ENCODE measurements at places on chromosomes 11 and 22.

DNA sequence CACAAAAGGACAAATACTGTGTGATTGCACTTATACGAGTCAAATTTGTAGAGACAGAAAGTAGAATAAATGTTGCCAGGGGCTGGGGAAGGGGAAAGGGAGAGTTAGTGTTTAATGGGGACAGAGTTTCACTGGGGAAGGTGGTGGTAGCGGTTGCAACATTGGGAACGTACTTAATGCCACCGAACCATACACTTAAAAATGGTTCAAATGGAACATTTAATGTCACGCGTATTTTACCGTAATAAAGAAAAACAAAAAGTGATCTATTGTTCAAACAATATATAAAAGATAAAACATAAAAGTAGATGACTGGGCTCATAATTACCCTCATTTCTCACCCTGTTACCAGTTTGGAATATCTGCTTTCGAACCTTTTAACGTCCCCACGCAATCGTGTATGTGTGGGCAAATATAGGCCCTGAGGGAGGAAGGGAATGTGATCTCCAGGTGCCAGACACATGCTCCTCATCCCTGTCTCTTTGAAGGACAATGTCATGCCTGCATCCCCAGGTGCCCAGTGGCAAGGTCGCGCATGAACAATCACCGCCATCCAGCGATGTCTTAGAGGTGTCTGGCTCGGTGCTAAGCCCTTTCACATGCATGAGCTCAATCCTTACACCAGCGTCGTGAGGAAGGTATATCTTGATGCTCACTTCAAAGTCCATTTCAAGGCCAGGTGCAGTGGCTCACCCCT lies 35.3 kb downstream of the LIF start:
- DNase-seq, result no peak

GRCh38 chr11:134118006-134118405 lies 49.1 kb downstream of the JAM3 start:
- no peak for DNase-seq

- peak; percentile 86 for DNase-seq
These were observed 403 bp upstream of the SBF2 start for GRCh38 chr11:10294290-10294953.

- DNase-seq, result no peak
These were observed 342.3 kb downstream of the LARGE1 start for GRCh38 chr22:33577862-33578411.

DNA sequence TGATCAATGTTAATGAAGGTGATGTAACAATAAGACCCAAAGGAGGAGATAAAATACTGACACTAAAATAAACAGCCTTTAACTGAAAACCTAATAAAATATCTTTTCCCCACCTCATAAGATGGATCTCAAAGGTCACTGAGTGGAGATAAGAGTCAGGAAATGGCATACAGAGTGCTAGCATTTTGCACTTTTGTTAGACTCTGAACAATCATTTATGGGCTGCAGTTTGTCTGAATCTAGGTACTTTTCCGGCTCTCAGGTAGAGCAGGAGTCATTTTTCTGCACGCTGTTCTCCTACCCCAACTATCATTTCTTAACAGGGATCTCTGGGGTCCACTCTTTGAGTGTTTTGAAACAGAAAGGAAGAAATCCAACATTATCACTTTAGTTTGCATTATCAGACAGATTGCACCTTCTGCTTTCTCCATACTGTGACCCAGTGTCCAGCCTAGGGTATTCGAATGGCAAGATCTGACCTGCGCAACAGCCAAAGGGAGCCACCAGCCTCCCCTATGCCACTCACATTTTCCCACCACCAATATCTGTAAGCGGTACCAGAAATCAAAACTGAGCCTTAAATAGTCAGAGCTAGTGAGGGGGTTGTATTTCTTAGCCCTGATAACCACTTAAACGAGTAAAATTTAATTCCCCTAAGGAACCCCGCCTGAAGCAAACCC lies 863 bp downstream of the SIAE start:
- no peak for DNase-seq

All from fibroblast of skin of scalp (primary cell).